ENCODE measurements at places on chromosomes 7 and 10. TPM values are rescaled to one million over a fixed set of nuclear protein-coding genes. Genes with fewer than 3 reads are reported as not detected.

The SPDYE5 gene
- total RNA-seq = not detected

The BCCIP gene
- total RNA-seq = 42.8 TPM

The GARIN1A gene
- total RNA-seq = 4.0 TPM

The ADAMTS14 gene
- 0.35 TPM for total RNA-seq

DNA sequence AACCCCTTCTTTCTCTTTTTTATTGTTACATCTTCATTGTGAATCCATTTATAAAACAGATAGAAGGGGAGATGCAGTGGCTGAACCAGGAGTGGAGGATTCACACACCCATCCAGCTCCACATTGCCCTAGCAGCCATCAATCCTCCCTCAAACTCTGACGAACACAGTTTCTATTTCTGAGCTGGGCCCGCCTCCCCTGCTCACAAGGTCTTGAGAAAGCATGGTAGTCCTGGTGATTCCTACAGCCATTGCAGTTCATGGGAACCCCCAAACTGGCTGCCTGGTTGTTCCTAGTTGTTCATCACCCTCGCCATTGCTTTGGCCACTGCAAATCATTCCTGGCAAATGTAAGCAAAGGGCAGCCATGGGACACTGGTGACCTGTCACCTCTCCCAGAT, 258.5 kb upstream of the AOAH start:
- no peak for DNase-seq
- no peak overlapping the region for H3K27ac ChIP-seq
- no peak overlapping the region for H3K4me3 ChIP-seq
- H3K27me3 ChIP-seq = peaks cover 4% of the 10 kb centered on the region
- H3K36me3 ChIP-seq = no peaks in the 10 kb centered on the region

DNA sequence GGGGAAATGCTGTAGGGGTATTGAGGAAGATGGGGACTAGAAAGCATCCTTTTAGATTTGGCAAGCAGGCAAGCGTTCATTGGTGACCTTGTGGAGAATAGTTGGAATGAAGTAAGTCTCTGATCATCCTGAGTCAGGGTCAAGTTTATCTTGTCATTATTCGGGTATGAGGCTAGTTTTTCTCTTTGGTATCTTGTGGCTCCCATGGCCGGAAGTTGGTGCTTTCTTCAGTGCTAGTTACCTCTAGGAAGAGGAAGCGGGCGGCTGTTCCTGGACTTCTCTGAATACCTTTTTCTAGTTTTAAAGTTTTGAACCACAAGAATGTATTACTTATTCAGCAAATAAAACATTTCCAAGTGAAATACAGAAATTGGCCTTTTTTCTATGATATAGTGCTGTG, 9.2 kb downstream of the CREM start:
- H3K27ac ChIP-seq = no peak overlapping the region
- H3K36me3 ChIP-seq = no peaks in the 10 kb centered on the region
- H3K4me1 ChIP-seq = peaks cover 20% of the 10 kb centered on the region
- no peaks in the 10 kb centered on the region for H3K27me3 ChIP-seq
- no peak overlapping the region for H3K4me3 ChIP-seq
- DNase-seq = no peak

GRCh38 chr7:6273380-6273837, 985 bp upstream of the CYTH3 start:
- peaks cover 34% of the 10 kb centered on the region for H3K4me1 ChIP-seq
- H3K4me3 ChIP-seq = no peak overlapping the region
- no peak overlapping the region for H3K27ac ChIP-seq
- no peaks in the 10 kb centered on the region for H3K36me3 ChIP-seq
- peaks cover 12% of the 10 kb centered on the region for H3K27me3 ChIP-seq

DNA sequence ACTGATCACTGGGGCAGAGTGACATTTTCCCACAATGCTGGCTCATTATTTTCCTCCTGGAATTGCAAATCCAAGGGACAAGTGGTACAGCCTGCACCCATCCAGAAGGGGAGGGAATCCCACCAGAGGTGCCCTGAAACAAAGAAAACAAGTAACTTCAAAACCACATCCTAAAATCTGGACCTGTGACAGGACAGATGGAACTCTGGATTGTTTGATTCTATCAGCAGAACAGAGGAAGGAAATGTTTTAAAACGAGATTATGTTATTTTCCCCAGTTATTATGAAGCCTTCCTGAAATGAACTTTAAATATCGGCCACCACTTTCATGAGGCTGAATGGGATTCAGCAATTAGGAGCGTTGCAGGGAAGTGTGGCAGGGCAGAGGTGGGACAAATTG, 62.2 kb upstream of the ECHDC3 start:
- no peaks in the 10 kb centered on the region for H3K36me3 ChIP-seq
- peaks cover 11% of the 10 kb centered on the region for H3K27me3 ChIP-seq
- H3K4me1 ChIP-seq = peaks cover 10% of the 10 kb centered on the region
- H3K4me3 ChIP-seq = no peak overlapping the region
- DNase-seq = no peak

GRCh38 chr10:103287992-103288391, 11.1 kb downstream of the INA start:
- no peaks in the 10 kb centered on the region for H3K36me3 ChIP-seq
- no peaks in the 10 kb centered on the region for H3K4me1 ChIP-seq
- H3K27ac ChIP-seq = no peak overlapping the region
- no peak for DNase-seq
- no peaks in the 10 kb centered on the region for H3K27me3 ChIP-seq

GRCh38 chr7:132508724-132509353, 67.4 kb downstream of the PLXNA4 start:
- H3K27ac ChIP-seq = no peak overlapping the region
- H3K36me3 ChIP-seq = no peaks in the 10 kb centered on the region
- H3K4me3 ChIP-seq = no peak overlapping the region
- DNase-seq = peak; percentile 29
- H3K27me3 ChIP-seq = no peaks in the 10 kb centered on the region

DNA sequence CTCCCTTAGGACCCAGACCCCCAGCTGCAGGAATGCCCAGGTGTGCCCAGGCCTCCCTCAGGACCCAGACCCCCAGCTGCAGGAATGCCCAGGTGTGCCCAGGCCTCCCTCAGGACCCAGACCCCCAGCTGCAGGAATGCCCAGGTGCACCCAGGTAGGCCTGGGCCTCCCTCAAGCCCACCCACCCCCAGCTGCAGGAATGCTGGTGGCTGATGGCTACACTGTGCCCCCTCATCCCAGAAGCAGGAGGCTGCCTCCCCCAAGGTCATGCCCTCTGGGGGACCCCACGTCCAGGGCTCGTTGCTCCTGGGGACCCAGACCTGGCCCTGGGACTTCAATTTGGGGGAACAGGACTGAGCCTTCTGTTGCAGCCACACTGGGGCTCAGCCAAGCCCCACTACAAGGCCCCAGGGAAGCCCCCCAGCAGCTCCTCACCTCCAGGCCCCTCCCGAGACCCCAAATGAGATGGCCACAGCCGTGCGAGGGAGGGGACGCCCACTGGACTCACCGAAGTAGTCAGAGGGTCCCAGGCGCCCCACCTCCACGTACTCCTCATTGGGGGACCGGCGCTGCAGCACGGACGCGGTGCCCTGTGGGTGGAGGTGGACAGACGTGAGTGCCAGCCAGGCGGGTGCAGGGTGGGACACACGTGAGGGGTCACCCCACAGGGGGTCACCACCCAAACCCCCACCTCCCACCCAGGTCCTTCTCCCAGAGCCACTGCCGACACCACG, 31.4 kb upstream of the PDGFA start:
- H3K27ac ChIP-seq = no peak overlapping the region
- H3K36me3 ChIP-seq = no peaks in the 10 kb centered on the region
- no peak for DNase-seq
- H3K4me3 ChIP-seq = no peak overlapping the region

GRCh38 chr7:130941322-130942210, 207.6 kb upstream of the KLF14 start:
- peak overlapping the region; percentile 15 for H3K4me3 ChIP-seq
- H3K27ac ChIP-seq = peak overlapping the region; percentile 12
- no peak for DNase-seq
- H3K4me1 ChIP-seq = peaks cover 84% of the 10 kb centered on the region

DNA sequence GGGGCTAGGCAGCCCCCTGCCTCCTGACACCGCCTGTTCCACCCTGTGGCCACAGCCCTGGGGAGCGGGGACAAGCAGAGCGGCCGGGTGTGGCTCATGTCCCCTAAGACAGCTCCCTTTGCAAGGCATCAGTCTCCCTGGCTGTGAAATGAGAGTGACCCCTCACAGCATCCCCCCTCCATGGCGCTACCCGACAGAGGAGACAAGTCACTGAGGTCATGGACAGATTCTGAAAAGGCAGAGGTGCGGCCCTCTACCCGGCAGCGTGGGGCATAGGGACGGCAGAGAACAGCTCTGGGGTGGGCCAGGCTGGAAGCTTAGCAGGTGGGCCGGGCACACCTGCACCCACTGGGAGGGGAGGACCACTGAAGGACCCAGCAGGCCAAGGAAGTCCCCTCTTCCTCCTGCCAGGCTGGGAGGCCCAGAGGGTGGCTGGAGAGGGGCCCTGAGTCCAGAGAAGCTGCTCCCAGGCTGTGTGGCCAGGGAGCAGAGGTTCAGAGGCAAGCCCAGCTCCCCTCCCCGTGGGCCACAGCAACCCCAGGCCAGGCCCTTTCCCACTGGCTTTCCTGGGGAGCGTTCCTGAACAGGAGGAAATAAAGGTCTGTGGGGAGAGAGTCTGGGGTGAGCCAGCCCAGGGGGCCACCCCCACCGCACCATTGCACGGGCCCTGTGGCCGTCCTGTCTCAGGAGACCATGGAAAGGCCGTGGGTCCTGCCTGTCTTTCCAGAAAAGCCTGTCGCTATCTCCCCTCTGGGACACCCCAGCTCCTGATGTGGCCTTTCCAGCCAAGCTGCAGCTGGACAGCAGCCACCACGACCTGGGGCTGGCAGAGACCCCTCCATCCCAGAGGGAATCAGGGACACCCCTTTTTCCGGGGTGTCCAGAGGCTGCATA, 1.7 kb downstream of the ADAP1 start:
- peaks cover 39% of the 10 kb centered on the region for H3K27me3 ChIP-seq
- no peak for DNase-seq
- peak overlapping the region; percentile 66 for H3K4me3 ChIP-seq
- peak overlapping the region; percentile 91 for H3K27ac ChIP-seq
- H3K4me1 ChIP-seq = peaks cover 12% of the 10 kb centered on the region

- no peaks in the 10 kb centered on the region for H3K27me3 ChIP-seq
- H3K4me1 ChIP-seq = no peaks in the 10 kb centered on the region
- H3K36me3 ChIP-seq = no peaks in the 10 kb centered on the region
- no peak overlapping the region for H3K4me3 ChIP-seq
- DNase-seq = no peak
Observed at GRCh38 chr7:75679060-75679459, 59.7 kb downstream of the HIP1 start.

GRCh38 chr7:115559877-115560276, 470.7 kb downstream of the TFEC start:
- H3K27me3 ChIP-seq = no peaks in the 10 kb centered on the region
- H3K4me3 ChIP-seq = no peak overlapping the region
- H3K4me1 ChIP-seq = no peaks in the 10 kb centered on the region
- H3K36me3 ChIP-seq = no peaks in the 10 kb centered on the region
- DNase-seq = no peak

GRCh38 chr7:130356121-130356875, 11.7 kb downstream of the CPA5 start:
- no peaks in the 10 kb centered on the region for H3K27me3 ChIP-seq
- H3K27ac ChIP-seq = peak overlapping the region; percentile 75
- no peaks in the 10 kb centered on the region for H3K36me3 ChIP-seq
- DNase-seq = peak; percentile 68
- H3K4me3 ChIP-seq = no peak overlapping the region
- peaks cover 31% of the 10 kb centered on the region for H3K4me1 ChIP-seq

- H3K36me3 ChIP-seq = no peaks in the 10 kb centered on the region
- peaks cover 5% of the 10 kb centered on the region for H3K4me1 ChIP-seq
- DNase-seq = no peak
- H3K27ac ChIP-seq = no peak overlapping the region
- H3K4me3 ChIP-seq = peak overlapping the region; percentile 23
- peaks cover 51% of the 10 kb centered on the region for H3K27me3 ChIP-seq
Observed at GRCh38 chr10:133528845-133529575, 1.8 kb downstream of the CYP2E1 start.
